ENCODE measurements at places on chromosomes 12 and 14. TPM values are rescaled to one million over a fixed set of nuclear protein-coding genes. Genes with fewer than 3 reads are reported as not detected.

Gene LTBP2
- total RNA-seq, result 91.1 TPM

DNA sequence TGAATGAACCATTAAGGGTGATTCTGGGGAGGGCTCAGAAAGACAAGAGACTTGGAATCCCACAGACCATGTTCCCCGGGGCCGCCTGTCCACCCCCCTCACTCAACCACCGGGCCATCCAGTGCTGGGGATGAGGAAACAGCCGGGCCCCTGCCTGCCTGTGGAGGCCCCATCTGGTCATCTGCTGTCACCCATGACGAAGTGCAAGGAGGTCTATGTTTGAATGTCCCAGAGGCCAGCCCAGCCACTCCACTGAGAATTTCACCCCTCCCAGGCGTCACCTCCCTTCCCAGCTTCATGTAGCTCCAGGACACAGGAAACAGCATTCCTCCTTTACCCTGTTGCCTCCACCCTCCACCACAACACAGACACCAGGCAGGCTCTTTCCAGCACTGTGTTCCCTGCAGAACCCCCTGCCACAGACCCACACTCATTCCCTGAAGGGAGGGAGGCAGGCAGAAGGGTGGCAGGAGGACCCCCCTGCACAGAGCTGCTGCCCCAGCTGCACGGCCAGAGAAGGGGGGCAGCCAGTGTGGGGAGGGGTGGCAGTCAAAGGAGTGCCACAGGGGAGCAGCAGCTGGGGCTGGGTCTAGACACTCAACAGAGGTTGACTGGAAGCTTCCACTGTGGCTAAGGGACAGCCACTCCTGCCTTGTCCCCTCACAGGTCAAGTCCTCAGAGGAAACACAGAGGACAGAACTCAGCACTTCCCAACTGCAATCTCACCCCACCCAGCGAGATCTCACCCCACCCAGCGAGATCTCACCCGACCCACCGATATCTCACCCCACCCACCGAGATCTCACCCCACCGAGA lies 50.3 kb upstream of the PPP2R5C start:
- no peaks in the 10 kb centered on the region for H3K4me1 ChIP-seq
- no peaks in the 10 kb centered on the region for H3K27me3 ChIP-seq
- no peak overlapping the region for H3K27ac ChIP-seq
- DNase-seq, result no peak
- no peaks in the 10 kb centered on the region for H3K36me3 ChIP-seq
- no peak overlapping the region for H3K4me3 ChIP-seq

DNA sequence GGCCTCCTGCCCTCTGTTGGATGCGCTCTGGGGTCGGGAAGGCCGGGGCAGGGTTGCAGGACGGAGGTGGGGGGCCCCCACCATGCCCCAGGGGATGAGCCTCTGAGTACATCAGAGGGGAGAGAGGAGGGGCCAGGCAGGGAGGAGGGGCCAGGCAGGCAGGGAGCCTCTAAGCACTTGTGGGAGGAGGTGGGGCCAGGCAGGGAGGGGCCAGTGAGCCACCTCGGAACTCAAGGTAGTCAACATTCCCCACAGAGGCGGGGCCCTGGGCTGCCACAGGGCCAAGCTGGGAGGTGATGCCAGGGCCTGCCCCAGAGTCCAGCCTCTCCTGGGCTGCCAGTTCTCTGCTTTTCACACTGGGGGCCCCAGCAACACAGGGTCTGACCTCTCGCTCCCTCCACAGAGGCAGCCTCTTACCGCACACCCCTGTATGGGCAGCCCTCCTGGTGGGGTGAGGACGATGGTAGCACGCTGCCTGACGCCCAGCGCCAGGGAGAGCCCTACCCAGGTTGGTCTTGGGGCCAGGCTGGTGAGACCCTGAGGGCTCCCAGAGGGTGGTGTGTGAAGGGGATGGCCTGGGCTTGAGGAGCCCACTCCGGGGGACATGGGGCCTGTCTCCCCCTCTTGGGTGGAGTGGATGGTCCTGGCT lies 17.4 kb downstream of the CEP170B start:
- H3K27me3 ChIP-seq, result no peaks in the 10 kb centered on the region
- H3K27ac ChIP-seq, result no peak overlapping the region
- DNase-seq, result no peak

GRCh38 chr14:68822132-68822651 lies 29.3 kb upstream of the ZFP36L1 start:
- H3K27ac ChIP-seq, result no peak overlapping the region
- no peaks in the 10 kb centered on the region for H3K36me3 ChIP-seq

DNA sequence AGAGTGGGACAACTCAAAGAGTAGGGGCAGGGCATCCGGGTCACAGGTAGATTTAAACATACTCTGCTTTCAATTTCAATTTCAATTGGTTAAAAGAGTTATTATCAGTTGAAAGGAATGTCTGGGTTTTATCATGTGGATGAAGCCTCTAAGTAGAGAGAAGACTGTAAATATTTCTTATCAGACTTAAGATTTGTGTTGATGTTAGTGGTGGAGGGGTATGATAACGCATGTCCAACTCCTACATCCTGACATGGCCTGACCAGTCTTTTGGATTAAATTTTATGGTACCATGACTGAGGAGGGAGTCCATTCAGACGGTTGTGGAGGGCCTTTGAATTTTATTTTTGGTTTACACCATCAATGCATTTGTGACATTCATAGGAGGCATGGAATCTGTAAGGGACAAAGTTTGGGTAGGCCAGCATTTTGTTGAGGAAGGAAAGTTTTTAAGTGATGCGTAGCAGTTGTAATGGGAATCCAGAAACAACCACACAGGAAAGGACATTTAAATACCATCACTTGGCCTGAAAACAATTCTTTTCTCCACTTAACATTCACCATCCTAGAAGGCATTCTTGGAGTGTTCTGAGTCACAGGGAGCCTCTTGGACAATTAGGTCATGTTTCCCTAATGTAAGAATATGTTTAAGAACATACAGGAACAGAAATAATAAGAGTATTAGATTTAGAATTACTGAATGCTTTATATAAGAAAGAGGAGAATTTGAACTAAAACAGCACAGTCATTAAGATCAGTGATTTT lies 371.9 kb downstream of the ATP23 start:
- H3K27ac ChIP-seq, result no peak overlapping the region
- no peaks in the 10 kb centered on the region for H3K27me3 ChIP-seq
- H3K36me3 ChIP-seq, result no peaks in the 10 kb centered on the region
- DNase-seq, result no peak

DNA sequence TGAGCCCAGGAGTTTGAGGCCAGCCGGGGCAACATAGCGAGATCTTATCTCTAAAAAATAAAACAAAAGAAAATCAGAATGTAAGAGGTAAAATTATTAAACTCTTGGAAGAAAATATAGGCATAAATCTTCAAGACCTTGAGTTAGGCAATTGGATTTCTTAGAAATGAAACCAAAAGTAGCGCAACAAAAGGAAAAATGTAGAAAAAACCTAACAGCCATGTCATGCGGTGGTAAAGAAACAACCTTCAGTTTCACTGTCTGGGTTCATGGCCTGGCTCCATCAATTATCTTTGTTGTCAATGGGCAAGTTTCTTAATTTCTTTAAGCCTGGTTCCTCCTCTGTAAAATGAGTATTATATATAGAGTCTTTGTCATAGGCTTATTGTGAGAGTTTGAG lies 5.6 kb upstream of the GCH1 start:
- no peak for DNase-seq
- no peak overlapping the region for H3K27ac ChIP-seq
- no peaks in the 10 kb centered on the region for H3K4me1 ChIP-seq
- H3K4me3 ChIP-seq, result no peak overlapping the region
- H3K27me3 ChIP-seq, result no peaks in the 10 kb centered on the region
- H3K36me3 ChIP-seq, result no peaks in the 10 kb centered on the region

- H3K27ac ChIP-seq, result no peak overlapping the region
- H3K4me3 ChIP-seq, result no peak overlapping the region
- no peaks in the 10 kb centered on the region for H3K36me3 ChIP-seq
- DNase-seq, result no peak
Measured at GRCh38 chr14:47200740-47201139, 474.7 kb downstream of the MDGA2 start.

Gene DENND5B
- total RNA-seq, result 18.7 TPM
